ENCODE measurements at places on chromosomes 3 and 15. TPM values are rescaled to one million over a fixed set of nuclear protein-coding genes. Genes with fewer than 3 reads are reported as not detected.

DNA sequence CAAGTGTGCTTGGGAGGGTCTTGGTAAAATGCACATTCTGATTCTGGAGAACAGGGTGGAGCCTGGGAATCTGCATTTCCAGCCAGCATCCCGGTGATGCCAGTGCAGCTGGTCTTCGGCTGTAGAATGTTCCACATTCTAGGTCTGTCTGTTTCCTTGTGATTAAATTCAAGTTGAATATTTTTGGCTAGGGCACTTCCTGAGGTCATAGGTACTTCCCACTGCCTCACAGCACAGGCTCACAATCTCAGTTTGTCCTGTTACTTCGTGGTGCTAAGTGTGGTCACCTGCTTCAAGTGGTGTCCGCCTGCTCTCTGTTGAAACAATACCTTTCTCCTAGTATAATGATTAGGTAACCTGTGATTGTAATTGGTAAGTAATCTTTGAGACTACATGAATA is 40.1 kb downstream of the FLNB start:
- DNase-seq = no peak

DNA sequence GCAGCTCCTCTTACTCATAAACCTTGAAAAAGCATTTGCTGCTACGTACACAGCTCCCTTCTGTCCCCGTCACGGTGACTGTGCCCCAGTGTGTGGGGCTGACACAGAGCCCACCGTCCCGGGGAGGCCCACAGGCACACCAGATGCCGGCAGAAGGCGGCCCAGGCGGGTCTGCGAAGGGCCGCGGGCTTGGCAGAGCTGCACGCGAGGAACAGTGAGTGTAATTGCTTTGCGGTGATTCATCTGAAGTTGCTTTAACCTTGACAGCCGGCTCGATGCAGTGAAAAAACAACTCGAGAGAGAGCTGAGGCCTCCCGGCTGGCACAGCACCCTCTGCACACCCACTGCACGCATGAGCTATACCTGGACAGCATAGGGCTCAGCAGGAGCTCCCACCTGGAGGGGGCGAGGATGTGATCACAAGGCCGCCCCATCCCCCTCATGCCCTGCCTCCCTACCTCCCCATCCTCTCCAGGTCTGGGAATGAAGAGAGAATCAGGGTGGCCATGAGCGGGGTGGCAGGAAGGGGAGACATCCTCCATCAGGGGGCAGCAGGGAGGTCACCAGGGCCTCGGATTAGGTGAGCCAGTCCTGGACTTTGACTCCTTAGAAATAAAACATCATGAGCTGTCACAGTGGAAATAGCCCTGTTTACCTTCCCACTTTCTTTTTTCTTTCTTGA is 172.7 kb downstream of the MEGF11 start:
- DNase-seq = peak; percentile 51

The CHRNA7 gene
- 0.20 TPM for total RNA-seq

DNA sequence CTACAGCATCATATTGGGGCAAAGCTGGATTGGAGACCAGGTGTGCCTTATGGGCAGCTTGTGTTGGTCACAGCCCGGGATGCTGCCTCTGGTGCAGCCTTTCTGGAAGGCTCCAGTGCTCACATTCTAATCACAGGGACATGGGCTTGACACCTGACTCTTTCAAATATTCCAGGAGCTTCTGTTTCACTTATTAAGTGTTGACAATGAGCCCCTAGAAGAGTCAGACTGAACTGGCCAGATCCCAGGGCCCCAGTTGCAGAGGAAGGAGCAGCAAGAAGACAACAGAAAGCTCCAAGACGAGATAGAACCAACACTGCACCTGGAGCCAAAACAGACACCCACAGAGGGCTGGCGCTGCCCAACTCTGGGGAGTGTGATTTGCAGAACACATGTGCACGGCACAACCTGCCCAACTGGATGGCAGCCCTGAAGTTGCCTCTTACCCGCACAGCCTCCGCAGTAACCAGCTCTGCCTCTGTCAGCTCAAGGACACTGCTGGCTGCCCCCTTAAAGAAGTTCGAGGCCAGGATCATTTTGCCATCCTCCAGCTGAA is 30.3 kb downstream of the ALDH1L1 start:
- no peak for DNase-seq

GRCh38 chr3:181076558-181076957 is 87.0 kb upstream of the DNAJC19 start:
- no peak for DNase-seq

GRCh38 chr3:32886911-32887310 is 64.5 kb upstream of the CCR4 start:
- no peak for DNase-seq

- DNase-seq = no peak
These were observed 3.5 kb downstream of the MECOM start for GRCh38 chr3:169659820-169660674.

The LCTL gene
- not detected for total RNA-seq

DNA sequence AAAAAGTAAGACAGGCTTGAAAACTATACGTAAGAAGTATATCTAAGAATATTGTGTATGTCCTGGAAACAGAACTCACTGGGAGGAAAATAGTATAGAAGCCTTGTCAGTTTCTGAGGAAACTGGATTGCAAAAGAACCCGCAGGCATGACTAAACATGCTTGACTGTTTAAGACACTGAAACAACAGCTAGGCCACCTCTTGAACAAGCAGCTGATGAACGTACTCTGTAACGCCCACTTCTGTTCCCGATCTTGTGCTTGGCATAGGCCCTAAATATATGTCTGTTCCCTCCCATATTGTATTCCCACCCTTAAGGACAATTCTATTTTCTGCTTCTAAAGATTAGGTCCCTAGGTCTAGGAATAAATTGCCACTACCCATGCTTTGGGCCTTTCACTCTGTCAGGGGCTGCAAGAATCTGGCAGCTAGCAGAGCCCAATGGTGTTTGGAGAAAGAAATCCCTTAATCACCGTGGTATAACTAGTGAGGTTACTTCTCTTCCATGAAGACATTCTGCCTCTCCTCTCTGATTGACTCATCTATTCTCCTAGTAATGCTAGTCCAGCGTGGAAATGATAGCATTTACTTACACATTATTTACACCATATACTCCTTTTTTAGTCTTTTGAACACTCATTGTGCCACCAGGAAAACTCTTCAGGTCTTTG is 46.2 kb downstream of the CD200 start:
- no peak for DNase-seq

DNA sequence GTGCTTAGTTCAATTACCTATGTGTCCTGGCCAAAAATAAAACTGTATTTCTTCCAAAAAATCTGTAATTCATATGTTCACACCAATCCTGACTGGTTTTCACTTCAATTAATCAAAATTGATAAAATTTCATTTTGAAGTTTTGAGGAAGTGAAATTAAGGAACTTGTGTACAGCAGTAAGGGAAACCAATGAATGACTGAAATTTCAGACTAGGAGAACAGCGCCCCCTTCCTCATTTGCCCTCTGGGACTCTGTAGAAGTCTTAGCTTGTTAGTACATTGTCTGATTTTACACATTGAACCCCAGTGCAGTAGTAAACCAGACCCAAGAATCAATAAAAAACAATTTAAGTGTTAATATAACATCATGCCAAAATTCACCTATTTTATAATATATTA is 495.3 kb upstream of the AGTR1 start:
- DNase-seq = no peak

The SLC12A1 gene
- not detected for total RNA-seq

The TGM5 gene
- total RNA-seq = 12.1 TPM

DNA sequence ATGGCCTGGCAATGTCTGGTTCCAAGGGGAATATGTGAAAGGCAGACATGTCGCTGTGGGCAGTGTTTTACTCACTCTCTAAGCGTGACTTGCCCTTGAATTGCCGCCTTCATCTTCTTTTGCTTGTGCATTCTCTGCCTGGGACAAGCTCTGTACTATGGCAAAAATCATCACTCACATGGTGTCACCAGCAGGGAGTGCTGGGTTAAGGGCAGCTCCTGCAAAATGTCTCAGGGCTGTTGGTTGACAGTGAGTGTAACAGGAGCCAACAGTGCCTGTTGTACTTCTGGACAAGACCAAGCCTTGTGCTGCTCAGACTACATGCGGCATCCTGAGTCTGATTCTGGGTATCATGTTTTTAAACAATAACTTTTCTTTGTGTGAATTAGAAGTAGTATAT is 45.3 kb upstream of the KY start:
- DNase-seq = no peak
